Uterus (tissue), 4 donors: ENCODE measurements at places on chromosomes 4 and X. TPM values are rescaled to one million over a fixed set of nuclear protein-coding genes. Genes with fewer than 3 reads are reported as not detected.

Gene TEX11
- not detected for total RNA-seq

Gene MSANTD1
- total RNA-seq: 3.3 TPM

Gene JAKMIP1
- 0.26 TPM for total RNA-seq

DNA sequence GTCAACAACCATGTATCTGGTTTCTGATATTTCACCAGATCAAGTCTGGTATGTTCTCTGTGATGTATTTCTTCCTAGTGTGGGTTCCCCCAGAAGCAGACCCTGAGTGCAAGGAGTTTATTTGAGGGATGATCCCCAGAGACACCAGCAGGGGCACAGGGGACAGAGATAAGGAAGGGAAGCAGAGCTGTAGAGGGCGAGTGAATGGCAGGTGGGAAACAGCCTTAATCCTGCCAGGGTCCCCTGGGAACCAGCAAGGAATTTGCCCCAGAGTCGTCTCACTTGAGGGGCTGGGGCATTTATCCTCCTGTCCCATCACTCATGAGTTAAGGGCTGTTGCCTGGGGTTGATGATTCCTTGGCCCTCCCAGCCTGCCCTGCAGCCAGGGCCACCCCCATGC, 206.4 kb upstream of the BCOR start:
- no peak for DNase-seq

DNA sequence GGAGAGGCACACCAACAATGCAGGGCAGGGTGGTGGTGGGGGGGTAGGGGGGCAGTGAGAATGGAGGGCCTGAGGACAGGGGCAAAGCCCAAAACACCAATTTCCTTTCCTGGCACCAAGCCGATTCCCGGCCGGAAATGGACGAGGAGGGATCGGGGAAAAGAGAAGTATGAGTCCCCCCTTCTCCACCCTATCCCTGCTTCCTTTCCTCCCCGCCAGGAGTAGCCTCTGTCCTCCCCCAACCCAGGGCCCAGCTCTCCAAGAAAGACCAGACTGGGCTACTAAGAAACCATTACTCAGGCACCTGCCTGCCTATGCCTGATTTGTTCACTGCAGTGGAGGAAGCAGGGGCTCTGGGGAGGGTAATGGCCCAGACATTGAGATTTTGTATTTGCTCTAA, 402 bp downstream of the CCDC120 start:
- no peak for DNase-seq

GRCh38 chrX:153814591-153815315, 15.6 kb downstream of the PDZD4 start:
- no peak for DNase-seq

DNA sequence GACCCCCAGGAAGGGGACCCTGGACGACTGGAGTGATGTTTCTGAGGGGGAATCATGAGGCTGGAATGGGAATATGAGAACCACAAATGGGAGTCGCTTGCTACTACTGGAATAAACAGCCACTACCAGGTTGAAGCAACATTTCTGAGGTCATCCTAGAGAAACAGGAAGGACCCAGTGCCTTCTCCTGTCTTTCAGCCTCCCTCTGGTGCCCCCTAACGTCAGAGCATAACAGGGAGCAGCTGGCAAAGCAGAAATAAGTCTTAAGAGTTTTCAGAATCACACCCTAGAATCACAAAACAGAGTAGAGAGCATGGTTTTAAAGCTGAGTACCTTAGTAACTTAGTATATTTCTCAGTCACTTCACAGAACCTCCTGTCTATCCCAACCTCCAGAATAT, 347.8 kb upstream of the PITX2 start:
- DNase-seq: no peak

DNA sequence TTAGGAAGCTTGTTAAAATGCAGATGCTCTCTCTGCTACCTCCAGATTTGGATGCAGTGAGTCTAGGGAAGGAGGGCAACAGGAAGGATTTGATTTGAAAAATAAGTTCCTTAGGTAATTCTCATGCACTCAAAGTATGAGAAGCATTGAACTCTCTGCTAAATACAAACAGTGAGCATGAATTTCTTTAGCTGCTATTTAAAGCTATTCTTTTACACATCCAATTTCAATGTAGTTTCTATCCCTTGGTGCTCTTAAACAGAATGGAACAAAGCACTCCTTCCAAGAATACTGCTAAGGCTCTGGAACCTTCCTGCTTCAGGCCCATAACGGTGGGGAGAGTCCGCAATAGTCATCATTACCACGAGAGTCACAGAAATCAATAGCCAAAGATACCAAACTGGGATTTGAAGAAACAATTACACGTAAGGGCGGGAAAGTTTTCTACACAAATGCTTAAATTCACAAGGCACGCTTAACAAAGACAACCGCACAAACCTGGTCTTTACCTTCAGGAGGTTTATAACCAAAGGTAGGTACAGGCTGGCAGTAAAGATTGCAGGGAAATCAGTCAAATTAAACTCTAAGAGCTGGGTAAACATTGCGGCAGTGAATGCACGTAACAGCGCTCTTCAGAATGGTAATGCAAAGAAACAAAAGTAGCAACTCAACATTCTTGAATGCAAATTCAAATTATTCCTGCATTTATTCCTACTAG, 123.2 kb upstream of the NAP1L5 start:
- no peak for DNase-seq

DNA sequence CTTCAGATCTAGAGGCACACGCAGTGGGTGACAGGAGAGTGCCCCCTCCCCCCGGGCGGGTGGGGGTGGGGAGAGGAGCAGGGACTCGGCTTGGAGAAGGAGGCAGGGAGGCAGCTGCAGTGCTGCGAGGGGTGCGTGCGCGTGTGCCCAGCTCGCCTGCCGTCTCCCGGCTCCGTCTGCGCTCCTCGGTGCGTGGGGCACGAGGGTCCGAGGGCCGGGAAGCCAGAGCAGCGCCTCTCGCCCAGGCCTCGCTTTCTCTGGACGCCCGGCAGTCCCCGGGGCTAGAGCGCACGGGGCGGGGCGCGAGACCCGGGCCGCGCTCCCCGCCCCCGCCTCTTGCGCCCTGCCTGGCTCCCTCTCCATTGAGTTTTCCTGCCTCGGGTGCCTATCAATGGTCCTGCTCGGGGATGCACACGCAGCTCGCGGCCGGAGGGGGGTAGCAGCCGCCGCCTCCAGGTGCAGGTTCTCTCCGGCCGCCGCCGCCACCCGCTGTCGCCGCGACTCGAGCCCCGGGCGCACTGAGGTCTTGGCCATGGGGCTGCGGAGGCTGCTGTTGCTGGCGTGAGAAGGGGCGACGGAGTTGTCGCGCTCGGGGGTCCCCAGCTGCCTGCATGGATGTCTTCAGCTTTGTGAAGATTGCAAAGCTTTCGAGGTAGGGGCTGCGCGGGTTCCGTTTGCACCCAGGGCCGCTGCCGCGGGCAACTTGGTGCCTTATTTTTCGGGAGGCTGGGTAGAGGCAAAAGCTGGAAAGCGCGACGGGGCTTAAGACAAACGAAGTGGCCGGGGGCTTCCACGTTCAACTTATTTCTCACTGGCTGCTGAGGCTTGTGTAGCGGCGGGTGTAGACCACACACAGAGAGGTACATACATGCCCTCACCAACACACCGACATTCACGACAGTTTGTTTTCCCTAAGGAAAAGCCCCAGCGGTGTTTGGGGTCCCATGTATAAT, at the start of gene FRMPD4:
Gene FRMPD4, plus strand, starts transcription at position 113 of the 953 bp plus-strand sequence. Its CDS starts 499 bp downstream, at position 612.
- no peak for DNase-seq

- DNase-seq: peak; percentile 86
Measured at GRCh38 chr4:39365830-39366771, at the start of gene RFC1. Gene RFC1 (minus strand): TSS chr4:39366362. CDS start chr4:39366241, 121 bp downstream.
